ENCODE measurements at places on chromosomes 13 and 19. TPM values are rescaled to one million over a fixed set of nuclear protein-coding genes. Genes with fewer than 3 reads are reported as not detected.
A peak's percentile ranks its signal among the peaks of the same experiment; 100 is the strongest.

DNA sequence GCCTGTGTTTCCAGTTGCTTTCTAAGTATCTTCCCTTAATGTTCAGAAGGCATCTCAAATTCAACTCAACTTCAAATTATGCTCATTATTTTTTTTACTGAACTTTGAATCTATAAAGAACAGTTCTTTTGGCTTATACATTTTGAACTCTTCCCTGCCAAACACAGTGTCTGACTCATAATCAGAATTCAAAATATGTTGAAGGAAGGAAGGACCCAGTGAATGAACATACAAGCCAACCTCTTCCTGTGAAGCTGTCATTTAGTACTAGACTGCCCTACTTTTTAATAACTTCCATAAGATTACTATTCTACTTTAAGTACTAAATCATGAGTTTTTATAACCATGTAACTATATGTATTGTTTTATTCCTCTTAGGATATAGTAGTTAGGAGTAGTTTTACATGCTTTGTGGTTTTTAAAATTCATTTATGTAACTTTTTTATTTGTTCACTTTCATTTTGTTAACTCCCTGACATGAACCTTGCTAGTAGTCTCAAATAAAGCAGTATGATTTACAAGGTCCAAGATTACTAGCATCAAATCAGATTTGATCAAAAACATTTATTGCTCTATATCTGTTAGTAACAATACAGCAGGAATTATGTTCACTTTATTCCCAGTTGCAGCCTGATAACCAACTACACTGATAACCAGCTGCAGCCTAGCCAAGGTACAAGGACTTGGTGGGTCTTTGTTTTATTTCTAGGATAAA lies 6.4 kb downstream of the NUDT15 start:
- H3K27me3 ChIP-seq, result no peaks in the 10 kb centered on the region
- H3K36me3 ChIP-seq, result peaks cover 60% of the 10 kb centered on the region
- peak overlapping the region; percentile 39 for H3K4me3 ChIP-seq
- H3K27ac ChIP-seq, result peak overlapping the region; percentile 88

GRCh38 chr13:46160065-46160464 lies 21.9 kb downstream of the LCP1 start:
- peaks cover 74% of the 10 kb centered on the region for H3K36me3 ChIP-seq
- peak overlapping the region; percentile 71 for H3K4me3 ChIP-seq
- peak overlapping the region; percentile 91 for H3K27ac ChIP-seq
- H3K27me3 ChIP-seq, result no peaks in the 10 kb centered on the region
- no peak for DNase-seq

- peaks cover 6% of the 10 kb centered on the region for H3K4me1 ChIP-seq
- DNase-seq, result no peak
- H3K4me3 ChIP-seq, result no peak overlapping the region
- H3K27me3 ChIP-seq, result no peaks in the 10 kb centered on the region
Observed at GRCh38 chr19:45821570-45821969, 6.5 kb upstream of the RSPH6A start.

- H3K4me3 ChIP-seq, result no peak overlapping the region
- H3K4me1 ChIP-seq, result peaks cover 5% of the 10 kb centered on the region
- no peak overlapping the region for H3K27ac ChIP-seq
- no peaks in the 10 kb centered on the region for H3K27me3 ChIP-seq
- DNase-seq, result no peak
- peaks cover 59% of the 10 kb centered on the region for H3K36me3 ChIP-seq
Observed at GRCh38 chr19:17172624-17173345, 42.4 kb upstream of the USE1 start.

DNA sequence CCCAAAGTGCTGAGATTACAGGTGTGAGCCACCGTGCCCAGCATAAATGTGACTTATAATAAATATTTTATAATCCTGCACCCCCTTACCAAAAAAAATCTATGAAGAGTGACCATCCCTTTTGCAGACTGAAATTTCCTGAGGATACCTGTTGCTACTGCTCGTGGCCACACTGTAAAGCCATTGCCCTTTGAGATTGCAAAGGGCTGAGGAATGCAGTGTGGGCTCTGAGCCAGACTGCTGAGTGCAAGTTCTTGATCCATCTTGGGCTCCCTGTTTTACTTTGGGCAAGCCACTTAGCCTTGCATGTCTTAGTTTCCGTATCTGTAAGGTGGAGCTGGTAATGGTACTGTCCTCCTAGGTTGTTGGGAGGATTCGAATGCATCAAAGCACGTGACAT lies 23.4 kb downstream of the SIPA1L3 start:
- no peaks in the 10 kb centered on the region for H3K36me3 ChIP-seq
- no peaks in the 10 kb centered on the region for H3K4me1 ChIP-seq
- H3K27ac ChIP-seq, result no peak overlapping the region
- H3K27me3 ChIP-seq, result no peaks in the 10 kb centered on the region
- no peak overlapping the region for H3K4me3 ChIP-seq

DNA sequence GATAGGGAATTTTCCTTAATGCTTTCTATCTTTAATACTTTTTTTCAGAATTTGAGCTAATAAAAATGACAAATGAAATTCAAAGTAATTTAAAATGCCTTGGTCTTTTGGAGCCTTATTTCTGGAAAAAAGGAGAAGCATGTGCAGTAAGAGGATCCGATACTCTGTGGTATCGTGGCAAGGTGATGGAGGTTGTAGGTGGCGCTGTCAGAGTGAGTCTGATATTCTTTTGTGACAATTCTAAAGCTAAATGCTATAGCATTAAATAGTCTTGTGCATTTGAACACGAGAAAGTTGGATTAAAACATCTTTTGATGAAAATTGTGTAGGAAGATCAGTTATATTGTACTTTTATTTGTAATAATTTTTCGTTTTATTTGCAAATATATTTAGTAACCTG lies 95.0 kb downstream of the RNF17 start:
- H3K27me3 ChIP-seq, result peaks cover 22% of the 10 kb centered on the region
- H3K36me3 ChIP-seq, result no peaks in the 10 kb centered on the region
- no peak for DNase-seq
- no peaks in the 10 kb centered on the region for H3K4me1 ChIP-seq
- H3K27ac ChIP-seq, result no peak overlapping the region

GRCh38 chr19:58362272-58362994 lies at the start of gene ZNF497:
Gene ZNF497 (minus strand): TSS chr19:58362751. CDS start chr19:58357635, 5,116 bp downstream.
- DNase-seq, result peak; percentile 98
- H3K36me3 ChIP-seq, result peaks cover 2% of the 10 kb centered on the region
- H3K4me3 ChIP-seq, result peak within 1 kb of the TSS; percentile 80
- H3K27me3 ChIP-seq, result no peaks in the 10 kb centered on the region
- peaks cover 23% of the 10 kb centered on the region for H3K4me1 ChIP-seq

DNA sequence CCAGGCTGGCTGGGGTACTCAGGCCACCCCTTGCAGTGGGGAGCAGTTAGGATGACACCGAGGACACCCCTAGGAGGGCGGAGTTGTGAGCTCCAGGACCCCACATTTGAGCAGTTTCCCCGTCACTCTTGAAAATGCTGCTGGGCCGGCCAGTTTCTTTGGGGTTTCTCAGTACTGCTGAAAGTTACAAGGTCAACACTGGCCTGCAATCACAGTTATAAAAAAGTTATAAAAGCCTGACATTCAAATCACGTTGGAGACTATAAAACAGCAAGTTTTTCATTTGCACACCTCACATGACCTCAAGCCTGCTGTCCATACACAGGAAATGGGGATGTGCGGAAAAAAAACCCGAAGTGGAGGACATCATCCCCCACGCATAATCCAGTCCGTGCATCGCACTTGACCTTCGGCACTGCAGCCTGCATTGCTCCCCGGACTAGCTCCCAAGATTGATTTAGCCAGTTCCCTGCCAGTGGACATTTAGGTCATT lies 27.0 kb downstream of the DNM2 start:
- peaks cover 23% of the 10 kb centered on the region for H3K36me3 ChIP-seq
- no peak overlapping the region for H3K27ac ChIP-seq
- no peaks in the 10 kb centered on the region for H3K27me3 ChIP-seq

- no peaks in the 10 kb centered on the region for H3K36me3 ChIP-seq
- H3K27ac ChIP-seq, result no peak overlapping the region
- H3K27me3 ChIP-seq, result peaks cover 64% of the 10 kb centered on the region
- peaks cover 32% of the 10 kb centered on the region for H3K4me1 ChIP-seq
- peak overlapping the region; percentile 10 for H3K4me3 ChIP-seq
Observed at GRCh38 chr19:45598267-45599001, 3.6 kb downstream of the GPR4 start.

DNA sequence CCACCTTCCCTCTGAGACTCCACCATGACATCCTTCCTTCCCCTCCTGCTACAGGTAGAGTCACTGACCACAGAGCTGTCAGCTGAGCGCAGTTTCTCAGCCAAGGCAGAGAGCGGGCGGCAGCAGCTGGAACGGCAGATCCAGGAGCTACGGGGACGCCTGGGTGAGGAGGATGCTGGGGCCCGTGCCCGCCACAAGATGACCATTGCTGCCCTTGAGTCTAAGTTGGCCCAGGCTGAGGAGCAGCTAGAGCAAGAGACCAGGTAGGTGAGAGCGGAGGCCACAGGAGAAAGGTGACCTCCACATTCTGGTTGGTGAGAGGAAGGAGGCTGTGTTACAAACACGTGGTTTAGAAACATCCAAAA lies 27.6 kb downstream of the KCNC3 start:
- no peak overlapping the region for H3K4me3 ChIP-seq
- no peak for DNase-seq
- H3K27me3 ChIP-seq, result peaks cover 2% of the 10 kb centered on the region
- H3K36me3 ChIP-seq, result no peaks in the 10 kb centered on the region

DNA sequence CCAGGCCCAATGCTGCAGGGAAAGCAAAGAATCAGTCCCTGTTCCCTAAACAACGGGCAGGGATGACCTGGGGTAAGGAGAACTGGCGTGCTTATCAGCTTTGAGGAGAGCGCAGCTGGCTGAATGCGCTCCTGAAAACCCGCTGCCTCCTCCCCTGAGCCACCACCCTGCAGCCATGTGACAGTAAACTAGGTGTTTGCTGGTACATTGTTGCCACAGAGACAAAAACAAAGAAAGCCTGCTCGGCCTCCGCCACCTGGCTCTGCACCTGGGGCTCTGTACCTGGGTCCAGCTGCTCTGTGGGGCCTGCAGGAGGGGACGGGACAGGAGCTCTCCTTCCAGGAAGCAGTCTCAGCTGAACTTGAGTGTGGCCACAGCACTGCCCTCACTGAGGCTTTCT lies 21.8 kb downstream of the MCF2L start:
- no peak for DNase-seq
- no peak overlapping the region for H3K27ac ChIP-seq
- H3K36me3 ChIP-seq, result no peaks in the 10 kb centered on the region
- H3K4me3 ChIP-seq, result no peak overlapping the region
- H3K27me3 ChIP-seq, result no peaks in the 10 kb centered on the region
- no peaks in the 10 kb centered on the region for H3K4me1 ChIP-seq

- peaks cover 24% of the 10 kb centered on the region for H3K27me3 ChIP-seq
- peaks cover 13% of the 10 kb centered on the region for H3K36me3 ChIP-seq
- peaks cover 28% of the 10 kb centered on the region for H3K4me1 ChIP-seq
- peak; percentile 85 for DNase-seq
Observed at GRCh38 chr13:76991432-76991795, 467 bp upstream of the CLN5 start.

DNA sequence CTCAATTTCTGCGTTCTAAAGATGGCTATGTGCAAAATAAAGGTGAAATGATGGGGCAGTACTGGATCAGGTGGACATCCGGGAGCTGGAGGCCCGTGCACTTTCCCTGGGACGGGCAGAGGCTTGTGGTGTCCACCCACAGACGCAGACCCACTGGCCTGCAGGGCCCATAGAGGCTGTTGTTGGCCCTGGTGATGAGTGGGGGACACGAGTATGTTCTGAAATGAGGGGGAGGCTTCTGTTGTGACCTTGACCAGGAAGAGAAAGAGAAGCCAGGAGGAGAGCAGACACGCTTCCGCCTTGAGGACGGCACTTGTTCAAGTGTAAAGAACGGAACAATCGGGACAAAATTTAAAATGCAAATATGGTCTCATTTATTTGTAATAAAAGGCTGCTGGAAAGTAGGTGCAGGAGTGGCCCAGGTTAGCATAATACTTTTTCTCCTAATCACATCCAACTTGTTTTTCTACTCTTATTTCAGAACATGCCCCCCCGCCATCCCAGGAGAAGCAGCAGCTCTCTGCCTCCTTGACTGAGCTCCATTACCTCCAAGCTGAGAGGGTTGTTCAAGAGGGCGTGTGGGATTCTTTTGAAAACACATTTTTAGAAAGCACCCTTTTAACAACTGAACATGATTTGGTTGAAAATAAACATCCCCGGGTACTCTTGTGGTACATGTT lies 27.1 kb downstream of the ATP11A start:
- H3K27ac ChIP-seq, result no peak overlapping the region
- H3K36me3 ChIP-seq, result no peaks in the 10 kb centered on the region
- no peaks in the 10 kb centered on the region for H3K27me3 ChIP-seq
- DNase-seq, result no peak

GRCh38 chr13:51837016-51837415 lies 8.0 kb downstream of the TMEM272 start:
- H3K27me3 ChIP-seq, result peaks cover 4% of the 10 kb centered on the region
- no peak overlapping the region for H3K4me3 ChIP-seq
- H3K27ac ChIP-seq, result no peak overlapping the region
- H3K36me3 ChIP-seq, result no peaks in the 10 kb centered on the region

GRCh38 chr19:13727798-13728197 lies 36.5 kb upstream of the MRI1 start:
- H3K4me1 ChIP-seq, result peaks cover 17% of the 10 kb centered on the region
- H3K4me3 ChIP-seq, result no peak overlapping the region

DNA sequence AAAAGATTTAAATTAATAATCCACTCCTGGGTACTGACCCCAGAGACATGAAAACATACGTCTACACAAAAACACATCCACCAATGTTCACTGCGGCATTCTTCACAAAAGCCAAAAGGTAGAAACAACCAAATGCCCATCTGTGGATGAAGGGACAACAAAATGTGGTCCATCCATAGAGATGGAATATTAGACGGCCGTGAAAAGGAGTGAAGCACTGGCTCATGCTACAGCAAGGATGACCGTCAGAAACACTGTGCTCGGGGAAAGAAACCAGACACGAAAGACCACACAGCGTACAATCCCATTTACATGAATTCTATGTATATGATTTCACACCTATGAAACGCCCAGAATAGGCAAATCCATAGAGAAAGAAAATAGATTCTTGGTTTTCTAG lies 6.1 kb downstream of the RDH13 start:
- H3K4me3 ChIP-seq, result no peak overlapping the region
- peaks cover 24% of the 10 kb centered on the region for H3K4me1 ChIP-seq
- H3K27me3 ChIP-seq, result no peaks in the 10 kb centered on the region
- H3K36me3 ChIP-seq, result peaks cover 54% of the 10 kb centered on the region

DNA sequence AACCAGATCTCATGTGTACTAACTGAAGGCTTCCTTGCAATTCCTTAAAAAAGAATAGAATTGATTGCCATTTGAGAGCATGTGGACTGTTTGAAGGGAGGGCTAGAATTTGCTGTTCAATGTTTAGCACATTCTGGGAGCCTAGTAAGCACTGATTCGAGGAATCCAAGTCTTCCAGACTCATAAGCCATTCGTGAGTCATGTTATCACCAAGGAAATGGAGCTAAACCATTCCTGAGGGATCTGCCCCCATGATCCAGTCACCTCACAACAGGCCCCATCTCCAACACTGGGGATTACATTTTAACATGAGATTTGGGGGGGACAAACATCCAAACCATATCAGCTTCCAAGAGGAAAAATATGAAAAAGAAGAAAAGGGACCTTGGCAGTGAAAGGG lies 276.4 kb downstream of the KCNRG start:
- peaks cover 8% of the 10 kb centered on the region for H3K4me1 ChIP-seq
- H3K4me3 ChIP-seq, result no peak overlapping the region
- H3K27me3 ChIP-seq, result peaks cover 5% of the 10 kb centered on the region
- H3K27ac ChIP-seq, result no peak overlapping the region
- no peak for DNase-seq
- no peaks in the 10 kb centered on the region for H3K36me3 ChIP-seq

GRCh38 chr13:46386392-46387063 lies 524 bp downstream of the RUBCNL start:
- peaks cover 42% of the 10 kb centered on the region for H3K27me3 ChIP-seq
- peak overlapping the region; percentile 61 for H3K4me3 ChIP-seq
- H3K4me1 ChIP-seq, result peaks cover 26% of the 10 kb centered on the region
- H3K36me3 ChIP-seq, result no peaks in the 10 kb centered on the region
- DNase-seq, result no peak

ERCC1 gene
- 57.5 TPM for total RNA-seq

LMTK3 gene
- total RNA-seq, result 2.8 TPM

PSG6 gene
- total RNA-seq, result not detected

KDM4B gene
- 44.9 TPM for total RNA-seq

RNF225 gene
- total RNA-seq, result 0.84 TPM

OR4F17 gene
- total RNA-seq, result not detected

RPL21 gene
- total RNA-seq, result 784 TPM

INSR gene
- 1.1 TPM for total RNA-seq
